Activated T-cell treated with anti-CD3 and anti-CD28 coated beads, Interleukin-2, amount 50 U/mL, for 72 hours (primary cell): ENCODE measurements at places on chromosomes 16 and 17.
A peak's percentile ranks its signal among the peaks of the same experiment; 100 is the strongest.

GRCh38 chr16:83826146-83826913, 18.6 kb downstream of the HSBP1 start:
- DNase-seq: peak; percentile 80
- H3K27me3 ChIP-seq: no peaks in the 10 kb centered on the region
- H3K27ac ChIP-seq: no peak overlapping the region
- H3K4me3 ChIP-seq: no peak overlapping the region

DNA sequence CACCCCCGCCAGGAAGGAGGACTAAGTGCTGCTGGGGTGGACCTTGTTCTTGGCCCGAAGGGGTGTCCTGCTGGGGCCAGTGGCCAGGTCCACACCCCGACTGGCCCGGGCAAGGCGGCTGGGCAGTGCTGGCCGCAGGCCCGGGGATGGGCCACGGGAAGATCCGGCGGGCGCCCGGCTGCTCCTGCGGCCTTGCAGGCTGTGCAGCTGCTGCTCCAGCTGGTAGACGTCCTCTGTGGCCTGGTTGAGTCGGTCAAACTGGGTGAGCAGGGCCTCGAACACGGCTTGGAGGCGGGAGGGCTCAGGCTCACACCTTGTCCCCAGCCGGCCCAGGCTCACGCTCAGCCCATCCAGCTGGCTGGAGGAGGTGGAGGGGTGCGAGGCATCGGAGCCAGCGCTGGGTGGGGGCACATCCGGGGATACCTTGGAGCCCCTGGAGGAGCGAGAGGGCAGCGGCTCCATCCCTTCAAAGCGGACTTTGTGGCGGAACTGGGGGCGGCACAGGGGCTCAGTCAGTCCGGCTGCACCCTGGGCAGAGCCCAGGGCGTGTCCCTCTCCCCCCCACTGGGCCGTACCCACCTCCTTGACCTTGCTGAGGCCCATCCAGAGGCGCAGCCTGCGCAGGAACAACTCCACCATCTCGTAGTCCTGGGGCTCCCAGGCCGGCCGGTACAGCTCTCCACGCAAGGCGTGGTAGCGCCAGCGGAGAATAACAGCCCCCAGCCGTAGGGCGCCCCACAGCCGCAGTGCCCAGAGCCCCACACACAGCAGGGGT, 42.1 kb downstream of the TSC2 start:
- no peaks in the 10 kb centered on the region for H3K36me3 ChIP-seq
- H3K27me3 ChIP-seq: no peaks in the 10 kb centered on the region

DNA sequence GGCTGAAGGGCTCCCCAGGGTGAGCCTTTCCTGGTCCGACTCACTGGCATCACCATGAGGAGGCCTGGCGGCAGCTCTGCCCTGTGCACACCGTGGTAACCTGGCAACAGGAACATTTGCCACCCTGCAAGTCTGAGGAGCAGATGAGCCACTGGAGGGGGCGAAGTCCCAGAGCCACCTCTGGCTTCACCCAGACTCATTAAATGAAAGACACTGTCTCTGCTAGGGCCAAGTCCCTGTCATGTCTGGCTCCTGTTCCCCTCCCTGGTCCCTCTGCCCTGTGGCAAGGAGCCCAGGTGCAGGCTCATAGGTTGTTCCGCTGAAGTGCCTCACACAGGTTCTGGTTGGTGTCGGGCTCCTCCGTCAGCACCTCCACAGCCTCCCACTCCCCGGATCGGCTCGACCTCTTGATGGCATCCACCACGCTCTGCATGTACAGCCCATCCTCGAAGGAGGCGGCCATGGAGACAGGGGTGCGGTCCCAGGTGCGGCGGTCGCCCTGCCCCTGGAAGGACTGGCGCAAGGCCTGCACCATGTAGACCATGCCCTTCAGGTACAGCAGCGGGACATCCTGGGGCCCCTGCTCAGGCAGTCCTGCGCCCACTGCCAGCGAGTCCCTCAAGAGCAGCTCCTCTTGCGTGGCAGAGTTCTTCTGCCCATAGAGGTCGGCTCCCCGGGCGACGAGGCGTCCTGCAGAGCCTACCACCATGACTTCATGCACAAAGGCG, 8.4 kb downstream of the C16orf86 start:
- DNase-seq: no peak
- no peak overlapping the region for H3K27ac ChIP-seq
- no peak overlapping the region for H3K4me3 ChIP-seq

- H3K4me3 ChIP-seq: peak overlapping the region; percentile 39
- H3K36me3 ChIP-seq: no peaks in the 10 kb centered on the region
- H3K4me1 ChIP-seq: peaks cover 55% of the 10 kb centered on the region
- H3K27me3 ChIP-seq: no peaks in the 10 kb centered on the region
- peak overlapping the region; percentile 71 for H3K27ac ChIP-seq
Measured at GRCh38 chr17:17119533-17119932, 77.3 kb downstream of the MPRIP start.

DNA sequence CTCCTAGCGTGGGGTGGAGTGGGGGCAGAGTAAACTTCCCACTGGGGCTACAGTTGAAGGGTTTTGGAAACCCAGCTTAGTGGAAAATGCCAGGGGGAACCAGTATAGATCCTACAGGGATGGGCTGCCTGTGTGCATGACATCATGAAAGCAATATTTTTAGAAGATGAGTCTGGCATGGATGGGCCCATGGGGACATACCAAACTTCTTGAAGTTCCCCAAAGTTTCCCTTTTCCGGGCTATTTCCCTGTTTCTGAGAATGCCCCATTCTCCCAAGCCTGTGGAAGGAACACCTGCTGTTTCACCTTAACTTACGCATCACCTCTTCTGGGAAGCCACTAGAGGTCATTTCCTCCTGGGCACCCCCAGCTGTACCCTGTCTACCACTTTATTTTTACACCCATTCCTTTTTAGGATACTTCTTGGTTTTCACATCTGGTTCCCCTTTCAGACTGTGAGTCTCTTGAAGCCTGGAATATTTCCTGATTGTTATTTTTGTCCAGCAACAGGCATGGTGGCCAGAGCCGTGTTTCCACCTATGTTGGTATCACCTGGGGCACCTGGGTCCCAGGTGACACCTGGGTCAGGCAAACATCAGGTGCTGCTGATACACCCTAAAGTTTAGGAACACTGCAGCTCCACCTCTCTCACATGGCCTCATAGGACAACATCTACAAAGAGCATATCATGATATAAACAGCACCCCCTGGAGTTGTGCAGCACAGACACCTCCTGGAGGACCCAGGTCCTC, 9.8 kb downstream of the SOCS3 start:
- peak overlapping the region; percentile 3 for H3K4me3 ChIP-seq
- no peak for DNase-seq
- peaks cover 84% of the 10 kb centered on the region for H3K4me1 ChIP-seq
- peak overlapping the region; percentile 78 for H3K27ac ChIP-seq
- H3K36me3 ChIP-seq: peaks cover 1% of the 10 kb centered on the region
